ENCODE measurements at places on chromosomes 16 and 17.

GRCh38 chr17:81859906-81860755 lies at the start of gene P4HB:
Gene P4HB (minus strand): TSS chr17:81860535. CDS start chr17:81860471, 64 bp downstream.
- peak; percentile 100 for DNase-seq

- DNase-seq, result no peak
Measured at GRCh38 chr17:4407216-4407615, 26.5 kb upstream of the SPNS3 start.

GRCh38 chr17:16443511-16444257 lies 28.3 kb downstream of the TRPV2 start:
- DNase-seq, result no peak

- DNase-seq, result no peak
Measured at GRCh38 chr17:49496867-49497147, 1.7 kb downstream of the NGFR start.

- DNase-seq, result no peak
Measured at GRCh38 chr16:73846007-73846330, 450.6 kb upstream of the PSMD7 start.

DNA sequence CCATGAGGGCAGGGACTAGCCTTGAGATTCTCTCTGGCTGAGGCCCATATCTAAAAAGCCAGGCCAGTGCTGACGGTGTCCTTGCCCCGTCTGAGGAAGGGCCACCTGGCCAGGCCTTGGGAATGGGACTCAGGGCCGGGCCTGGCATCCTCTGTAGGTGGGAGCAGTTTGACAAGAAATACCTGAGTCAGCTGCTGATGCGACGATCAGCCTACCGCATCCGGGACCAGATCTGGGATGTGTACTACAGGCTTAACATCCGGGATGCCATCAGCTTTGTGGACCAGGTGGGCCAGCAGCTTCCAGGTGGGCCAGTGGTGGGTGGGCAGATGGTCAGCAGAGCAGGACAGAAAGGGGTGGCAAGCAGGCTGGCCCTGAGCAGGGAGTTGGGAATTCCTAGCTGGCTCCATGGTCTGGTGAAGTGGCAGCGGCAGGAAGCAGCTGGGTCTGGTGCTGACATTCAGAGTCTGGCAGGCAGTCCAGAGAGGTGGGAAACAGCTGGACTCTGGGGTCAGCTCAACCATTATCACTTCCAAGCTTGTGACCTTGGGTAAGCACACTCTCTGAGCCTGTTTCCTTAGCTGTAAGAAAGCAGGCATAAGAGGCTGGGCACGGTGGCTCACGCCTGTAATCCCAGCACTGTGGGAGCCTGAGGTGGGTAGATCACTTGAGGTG lies 9.5 kb downstream of the SLC9A5 start:
- no peak for DNase-seq

DNA sequence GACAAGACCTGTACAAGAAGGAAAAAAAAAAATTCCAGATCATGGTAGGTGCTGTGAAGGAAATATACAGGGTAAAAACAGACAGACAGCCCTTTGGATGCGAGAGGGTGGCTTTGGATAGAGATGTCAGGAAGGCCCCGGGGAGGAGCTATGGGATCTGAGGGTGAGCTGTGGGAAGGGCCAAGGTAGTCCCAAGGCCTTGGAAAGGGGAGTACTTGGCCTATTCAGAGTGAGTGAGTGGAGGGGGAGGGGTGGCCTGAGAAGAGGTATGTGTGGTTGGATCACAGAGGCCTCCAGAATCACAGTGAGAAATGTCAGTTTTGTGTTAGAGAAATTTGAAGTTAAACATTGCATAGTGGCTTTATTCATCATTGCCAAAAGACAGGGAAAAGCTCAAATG lies 31.2 kb upstream of the AKTIP start:
- DNase-seq, result no peak

DNA sequence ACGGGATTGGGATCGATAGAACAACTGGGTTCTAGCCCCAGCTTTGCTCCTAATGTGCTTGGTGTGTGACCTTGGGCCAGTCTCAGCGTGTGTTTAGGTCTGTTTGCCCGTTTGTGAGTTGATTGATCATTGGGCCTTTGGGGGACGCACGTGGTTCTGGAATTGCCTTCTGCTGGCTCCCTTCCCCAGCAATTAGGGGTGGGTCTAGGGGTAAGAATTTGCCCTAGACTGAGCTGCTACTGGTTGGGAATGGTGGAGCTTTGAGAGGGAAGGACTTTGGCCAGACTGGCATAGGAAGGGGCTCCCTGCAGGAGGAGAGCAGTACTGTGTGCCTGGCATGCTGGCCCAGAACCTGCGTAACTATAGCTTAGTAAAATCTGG lies 1.5 kb downstream of the SPNS2 start:
- DNase-seq, result no peak

DNA sequence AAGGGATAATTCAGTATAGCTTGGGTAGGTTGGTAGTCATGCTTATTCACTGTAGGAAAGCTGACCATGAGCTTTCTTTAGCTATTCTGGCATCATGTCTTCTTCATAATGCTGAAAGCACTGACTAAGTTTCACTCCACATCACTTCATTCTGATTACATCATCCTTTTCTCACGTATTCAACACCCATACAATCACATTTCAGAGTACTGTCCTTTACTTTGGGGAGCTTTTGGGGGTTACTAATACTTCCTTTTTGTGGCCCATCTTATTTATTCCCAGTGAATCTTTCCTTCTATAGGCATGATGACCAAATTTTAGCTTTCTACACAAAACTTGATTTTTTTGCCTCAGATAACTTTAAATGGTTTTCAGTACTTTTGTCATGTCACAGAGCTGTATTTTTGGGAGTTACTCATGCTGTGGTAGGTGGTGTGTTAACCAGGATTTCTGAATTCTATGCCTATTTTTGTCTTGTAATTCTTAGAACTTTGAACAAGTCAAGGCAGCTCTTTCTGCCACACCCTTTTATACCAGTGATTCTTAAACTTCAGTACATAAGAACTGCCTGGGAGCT lies 23.5 kb downstream of the TADA2A start:
- DNase-seq, result no peak

- DNase-seq, result no peak
Measured at GRCh38 chr17:67998466-67998865, 2.2 kb upstream of the C17orf58 start.

DNA sequence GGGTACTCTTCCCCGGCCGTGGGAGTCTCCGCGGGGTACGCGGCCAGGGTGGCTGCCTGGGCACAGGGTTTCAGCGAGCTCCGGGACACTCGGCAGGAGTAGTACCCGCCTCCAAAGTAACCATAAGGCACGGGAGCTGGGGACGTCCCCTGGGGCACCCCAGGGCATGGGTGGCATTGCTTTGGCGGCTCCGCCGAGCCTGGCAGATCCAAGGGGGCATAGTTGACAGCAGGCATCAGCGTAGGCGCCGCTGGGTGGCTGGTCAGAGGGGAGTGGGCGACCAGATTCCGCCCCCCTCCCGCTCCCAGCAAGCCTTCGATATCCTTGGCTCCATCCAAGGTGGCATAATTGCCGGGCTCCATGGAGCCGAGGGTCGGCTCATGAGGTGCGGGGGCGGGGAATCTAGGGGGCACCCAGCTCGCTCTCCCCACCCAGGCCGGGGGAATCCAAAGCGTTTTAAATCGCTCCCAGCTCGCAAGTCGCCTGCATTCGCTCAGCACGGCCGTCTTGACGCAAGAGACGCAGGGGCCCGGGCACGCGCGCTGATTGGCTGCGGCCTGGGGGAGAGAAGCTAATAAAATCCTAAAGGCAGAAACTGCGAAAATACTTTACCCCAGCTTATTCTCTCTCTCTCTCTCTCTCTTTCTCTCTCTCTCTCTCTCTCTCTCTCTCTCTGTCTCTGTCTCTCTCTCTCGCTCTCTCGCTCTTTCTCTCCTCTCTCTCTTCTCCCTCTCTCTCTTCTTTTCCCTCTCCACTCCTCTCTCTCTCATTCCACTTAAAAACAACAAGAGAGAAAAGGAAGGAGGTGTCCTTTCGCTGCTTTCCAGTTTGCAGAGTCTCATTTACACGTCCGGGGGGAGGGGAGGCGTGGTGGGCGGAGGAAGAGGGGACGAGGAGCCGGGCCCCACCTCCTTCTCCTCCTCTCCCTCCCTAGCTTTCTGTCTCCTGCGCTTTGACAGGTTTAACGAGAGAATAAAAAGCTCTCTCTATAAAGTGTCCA lies at the start of gene HOXB13:
TSS of gene HOXB13 (minus strand) at position 519 of the 1,000 bp plus-strand sequence. CDS start at position 362, 157 bp downstream.
- DNase-seq, result no peak

GRCh38 chr17:81103379-81103778 lies 61.9 kb upstream of the PVALEF start:
- no peak for DNase-seq

DNA sequence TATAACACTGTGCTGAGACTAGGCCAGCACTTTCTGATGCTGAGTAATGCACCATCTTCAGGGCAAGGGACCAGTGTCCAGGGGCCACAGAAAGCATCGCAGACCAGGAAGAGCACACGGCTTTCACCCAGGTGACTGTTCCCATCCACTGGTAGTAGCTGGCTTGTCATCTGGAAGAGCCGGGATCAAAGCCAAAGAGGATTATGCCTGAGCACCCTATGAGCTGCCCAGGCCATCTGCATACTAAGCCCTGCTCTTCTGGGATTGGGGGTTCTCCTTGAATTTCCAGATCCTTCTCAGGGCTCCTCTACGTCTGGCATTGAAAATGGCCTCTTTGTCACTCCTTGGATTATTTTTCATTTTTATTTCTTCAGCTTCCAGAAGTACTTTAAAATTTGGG lies 140.7 kb downstream of the IRX3 start:
- no peak for DNase-seq

DNA sequence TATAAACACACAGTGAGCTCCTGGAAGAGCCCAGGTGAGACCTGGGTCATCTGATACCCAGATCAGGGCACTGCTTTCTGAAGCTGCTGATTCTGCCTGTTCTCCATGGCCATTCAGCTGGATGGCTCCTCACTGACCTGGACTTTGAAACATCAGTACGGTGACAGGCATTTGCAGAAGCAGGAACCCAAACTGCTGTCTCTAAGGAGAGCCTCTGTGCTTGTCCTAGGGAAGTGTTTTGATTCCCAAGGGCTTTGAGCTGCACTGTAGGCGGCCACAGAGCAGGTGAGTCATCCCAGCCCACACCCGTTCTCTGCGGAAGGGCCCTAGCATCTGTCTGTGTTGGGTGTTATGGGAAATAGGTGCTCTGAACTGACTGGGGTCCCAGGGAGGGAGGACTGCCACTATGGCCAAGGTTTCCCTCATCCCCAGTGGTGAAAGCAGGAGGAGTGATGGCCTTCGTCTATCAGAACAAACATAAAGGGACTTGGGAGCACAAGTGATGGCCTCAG lies 60.7 kb upstream of the ADCY9 start:
- peak; percentile 29 for DNase-seq

DNA sequence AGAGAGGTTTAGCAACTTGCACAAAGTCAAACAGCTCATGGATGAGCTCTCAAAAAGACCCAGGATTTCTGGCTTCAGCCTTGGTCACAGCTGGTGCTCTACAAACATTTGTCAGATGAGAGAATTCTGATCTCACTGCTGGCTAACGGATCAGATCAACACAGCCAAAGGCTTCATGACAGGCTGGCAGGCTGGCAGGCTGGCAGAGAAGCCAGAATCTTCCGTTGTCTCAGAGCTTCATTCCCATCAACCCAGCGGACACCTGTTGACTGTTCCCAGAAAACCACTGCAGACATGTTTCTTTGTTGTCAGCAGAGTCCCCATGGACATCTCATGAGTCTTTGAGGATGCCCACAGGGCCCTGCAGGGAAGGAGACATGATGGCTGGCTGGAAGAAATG lies 303.8 kb upstream of the ASIC2 start:
- no peak for DNase-seq

DNA sequence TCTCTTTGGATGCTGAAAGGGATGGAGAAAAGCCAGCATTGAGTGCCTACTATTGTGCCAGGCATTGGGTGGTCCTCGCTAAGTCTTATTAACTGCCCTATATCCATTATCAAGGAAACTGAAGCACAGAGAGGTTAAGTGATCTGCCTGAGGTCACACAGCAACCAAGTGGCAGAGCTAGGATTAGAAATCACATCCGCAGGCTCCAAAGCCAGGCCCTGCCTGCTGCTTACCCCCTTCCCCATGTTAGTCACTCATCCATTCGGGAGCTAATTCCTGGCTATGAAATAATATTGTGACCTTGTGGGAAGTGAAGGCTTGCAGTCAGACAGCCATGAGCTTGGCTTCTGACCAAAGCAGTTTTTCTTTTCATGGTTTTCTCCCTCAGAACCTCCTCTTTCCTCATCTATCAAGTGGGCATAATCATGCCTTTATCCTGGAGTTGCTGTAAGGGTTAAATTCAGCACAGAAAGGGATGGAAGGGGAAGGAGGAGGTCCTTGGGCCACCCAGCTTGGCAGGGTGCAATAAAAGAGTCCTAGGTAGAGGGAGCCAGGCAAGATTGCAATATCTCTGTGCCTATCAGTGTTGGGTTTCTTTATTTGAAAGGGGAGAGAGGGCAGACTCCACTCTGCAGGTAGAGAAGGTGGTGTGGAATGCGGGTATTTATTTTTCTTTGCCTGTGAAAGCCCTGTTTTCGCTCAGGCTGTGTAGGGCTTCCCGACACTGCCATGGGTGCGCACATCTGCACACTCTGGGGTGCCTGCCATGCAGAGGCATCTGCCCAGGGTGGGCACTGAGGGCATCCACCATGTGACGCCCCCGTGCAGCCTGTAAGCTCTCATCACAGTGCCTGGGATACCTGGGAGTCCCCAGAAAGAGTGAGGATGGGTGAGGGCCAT lies 11.3 kb downstream of the RAI1 start:
- DNase-seq, result no peak

GRCh38 chr17:64984181-64984580 lies 64.9 kb upstream of the LRRC37A3 start:
- DNase-seq, result no peak

- DNase-seq, result no peak
Measured at GRCh38 chr17:18190628-18191235, 7.1 kb downstream of the ALKBH5 start.

DNA sequence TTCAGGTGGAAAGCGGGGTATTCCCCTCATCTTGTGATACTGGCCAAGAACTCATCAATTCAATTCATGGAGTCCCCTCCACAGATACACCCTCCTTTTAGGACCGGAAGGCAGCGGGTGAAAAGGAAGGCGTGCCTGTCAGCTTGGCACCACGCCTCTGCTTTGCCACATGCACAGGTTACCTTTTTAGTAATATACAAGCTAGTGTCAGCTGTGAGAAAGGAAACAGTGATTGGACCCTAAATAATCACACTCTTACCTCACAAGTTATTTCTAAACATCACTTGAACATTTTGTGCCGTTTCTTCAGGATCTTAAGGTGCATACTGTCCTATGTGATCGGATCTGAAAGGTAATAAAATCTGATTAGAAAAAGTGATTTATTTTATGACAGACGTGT lies 15.7 kb downstream of the ZDHHC7 start:
- DNase-seq, result no peak

- no peak for DNase-seq
Measured at GRCh38 chr17:32519228-32520103, 32.7 kb downstream of the CDK5R1 start.

Measured in kidney epithelial cell (primary cell).